ENCODE measurements at places on chromosomes 16 and 17. TPM values are rescaled to one million over a fixed set of nuclear protein-coding genes. Genes with fewer than 3 reads are reported as not detected.
A peak's percentile ranks its signal among the peaks of the same experiment; 100 is the strongest.

DNA sequence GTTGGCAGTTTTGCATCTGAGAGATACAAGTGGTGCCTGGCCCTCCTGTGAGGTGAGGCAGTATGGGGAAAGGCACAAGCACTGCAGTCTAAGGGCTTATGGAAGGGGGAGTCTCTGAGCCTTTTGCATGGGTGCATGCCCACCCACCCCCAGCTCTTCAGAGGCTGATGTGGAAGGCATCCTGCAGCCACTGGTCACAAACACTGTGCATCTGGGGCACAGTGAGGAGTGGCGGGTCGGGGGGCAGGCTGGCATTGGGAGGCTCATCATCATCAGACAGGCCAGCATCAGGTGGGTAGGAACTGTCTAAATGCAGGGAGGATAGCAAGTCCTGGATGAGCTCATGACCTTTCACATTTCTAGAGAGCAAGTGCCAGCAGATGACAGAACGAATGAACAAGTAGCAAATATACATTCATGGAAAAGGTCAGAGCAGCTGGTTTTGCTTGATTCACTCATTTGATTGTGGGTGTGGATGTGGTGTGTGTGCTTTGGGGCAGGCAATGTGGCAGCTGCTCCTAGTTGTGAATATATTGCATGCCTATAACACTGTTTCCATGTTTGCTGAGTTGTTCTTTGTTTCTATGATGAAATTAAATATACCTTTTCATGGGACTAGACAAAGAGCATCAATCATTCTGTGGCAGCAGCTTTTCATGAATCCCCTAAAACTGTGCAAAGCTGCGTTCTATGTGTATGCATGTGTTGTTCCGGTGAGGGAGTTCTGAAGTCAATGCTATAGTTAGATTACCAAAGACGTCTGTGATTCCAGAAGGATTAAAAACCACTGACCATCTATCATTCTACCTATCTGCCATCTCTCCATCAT, 29.2 kb downstream of the TRIM25 start:
- peaks cover 18% of the 10 kb centered on the region for H3K36me3 ChIP-seq
- H3K27me3 ChIP-seq, result no peaks in the 10 kb centered on the region
- H3K4me3 ChIP-seq, result no peak overlapping the region
- no peak overlapping the region for H3K27ac ChIP-seq
- peaks cover 4% of the 10 kb centered on the region for H3K4me1 ChIP-seq

DNA sequence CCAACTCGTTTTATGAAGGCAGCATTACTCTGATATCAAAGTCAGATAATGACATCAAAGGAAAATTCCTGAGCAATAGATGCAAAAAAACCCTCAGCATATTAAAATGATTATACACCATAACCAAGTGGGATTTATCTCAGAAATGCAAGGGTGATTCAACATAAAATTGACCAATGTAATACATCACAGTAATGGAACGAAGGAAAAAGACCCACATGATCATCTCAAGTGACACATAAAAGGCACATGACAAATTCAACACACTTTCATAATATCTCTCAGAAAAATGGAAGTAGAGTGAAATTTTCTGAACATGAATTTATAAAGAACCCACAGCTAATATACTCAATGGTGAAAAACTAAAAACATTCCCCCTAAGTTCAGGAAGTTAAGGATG, 118.8 kb downstream of the ITFG1 start:
- no peaks in the 10 kb centered on the region for H3K4me1 ChIP-seq
- no peak for DNase-seq
- H3K4me3 ChIP-seq, result no peak overlapping the region
- no peak overlapping the region for H3K27ac ChIP-seq

- peaks cover 72% of the 10 kb centered on the region for H3K4me1 ChIP-seq
- H3K27ac ChIP-seq, result peak overlapping the region; percentile 93
- H3K36me3 ChIP-seq, result no peaks in the 10 kb centered on the region
- H3K27me3 ChIP-seq, result no peaks in the 10 kb centered on the region
- DNase-seq, result no peak
These were observed 1.1 kb upstream of the GIT1 start for GRCh38 chr17:29590411-29591145.

DNA sequence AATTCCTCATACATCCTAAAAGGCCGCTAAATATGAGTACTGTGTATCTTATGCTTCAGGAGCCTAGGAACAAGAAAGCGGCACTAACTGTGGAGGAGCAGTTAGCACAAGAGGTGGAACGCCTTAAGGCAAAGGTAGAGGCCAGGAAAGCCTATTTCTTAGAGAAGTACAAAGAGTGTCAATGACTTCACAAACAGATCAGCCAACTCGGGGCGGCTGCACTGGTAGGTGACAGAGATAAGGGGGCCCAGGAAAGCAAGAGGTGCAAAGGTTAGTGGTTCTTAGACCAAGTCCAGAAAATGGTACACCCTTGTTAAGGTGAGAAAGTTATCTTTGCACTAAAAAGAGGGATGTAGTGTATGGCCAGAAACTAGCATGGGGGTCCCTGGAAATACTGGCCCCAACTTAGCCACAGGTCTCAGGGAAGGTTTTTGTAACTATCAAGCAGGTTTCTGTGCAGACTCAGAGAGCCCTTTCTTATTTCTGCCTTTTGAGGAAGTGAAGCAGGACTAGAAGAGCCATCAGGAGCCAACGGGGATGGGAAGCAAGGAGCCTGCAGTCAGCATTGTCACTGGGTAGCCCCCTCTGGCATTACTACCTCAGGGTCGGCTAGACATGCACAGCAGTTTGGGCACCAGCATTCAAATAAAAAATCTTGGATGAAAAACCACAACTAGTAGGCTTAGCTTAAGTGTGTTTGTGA, 24.1 kb downstream of the CALCOCO2 start:
- no peaks in the 10 kb centered on the region for H3K4me1 ChIP-seq
- H3K4me3 ChIP-seq, result no peak overlapping the region
- H3K36me3 ChIP-seq, result peaks cover 85% of the 10 kb centered on the region
- DNase-seq, result no peak
- H3K27me3 ChIP-seq, result no peaks in the 10 kb centered on the region

DNA sequence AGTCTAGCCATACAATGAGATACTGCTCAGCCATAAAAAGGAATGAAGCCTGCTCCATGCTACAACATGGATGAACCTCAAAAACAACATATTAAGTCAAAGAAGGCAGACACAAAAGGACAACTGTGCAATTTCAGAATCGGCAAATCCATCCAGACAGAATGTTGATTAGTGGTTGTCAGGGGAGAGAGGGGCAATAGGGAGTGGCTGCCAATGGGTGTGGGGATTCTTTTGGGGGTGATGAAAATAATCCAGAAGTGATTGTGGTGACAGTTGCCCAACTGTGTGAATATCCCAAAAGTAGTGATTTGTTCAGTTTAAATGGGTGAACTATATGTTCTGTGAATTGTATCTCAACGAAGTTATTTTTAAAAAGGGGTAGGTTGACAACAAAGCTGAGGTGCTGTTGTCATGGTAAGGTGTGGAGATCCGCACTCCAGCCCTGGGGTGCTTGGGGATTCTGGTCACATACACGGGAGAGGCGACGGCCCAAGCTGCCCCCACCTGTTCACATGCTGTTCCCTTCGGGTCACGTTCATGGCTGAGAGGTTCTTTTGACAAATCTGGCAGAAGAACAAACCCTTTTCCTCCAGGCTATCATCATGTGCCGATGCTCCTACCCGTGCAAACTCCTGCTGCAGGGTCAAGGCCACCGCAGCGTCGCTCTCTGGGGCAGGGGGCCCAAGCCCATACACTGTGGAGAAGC, 9.6 kb downstream of the SLX4 start:
- no peak overlapping the region for H3K4me3 ChIP-seq
- no peaks in the 10 kb centered on the region for H3K27me3 ChIP-seq
- DNase-seq, result no peak
- H3K27ac ChIP-seq, result no peak overlapping the region
- no peaks in the 10 kb centered on the region for H3K36me3 ChIP-seq

GRCh38 chr16:88881007-88881615, 14.7 kb upstream of the PABPN1L start:
- peaks cover 17% of the 10 kb centered on the region for H3K4me1 ChIP-seq
- no peaks in the 10 kb centered on the region for H3K36me3 ChIP-seq

GRCh38 chr17:74746376-74746775, 2.1 kb upstream of the NHERF1 start:
- H3K4me3 ChIP-seq, result no peak overlapping the region
- peaks cover 46% of the 10 kb centered on the region for H3K4me1 ChIP-seq
- no peak for DNase-seq
- no peak overlapping the region for H3K27ac ChIP-seq

DNA sequence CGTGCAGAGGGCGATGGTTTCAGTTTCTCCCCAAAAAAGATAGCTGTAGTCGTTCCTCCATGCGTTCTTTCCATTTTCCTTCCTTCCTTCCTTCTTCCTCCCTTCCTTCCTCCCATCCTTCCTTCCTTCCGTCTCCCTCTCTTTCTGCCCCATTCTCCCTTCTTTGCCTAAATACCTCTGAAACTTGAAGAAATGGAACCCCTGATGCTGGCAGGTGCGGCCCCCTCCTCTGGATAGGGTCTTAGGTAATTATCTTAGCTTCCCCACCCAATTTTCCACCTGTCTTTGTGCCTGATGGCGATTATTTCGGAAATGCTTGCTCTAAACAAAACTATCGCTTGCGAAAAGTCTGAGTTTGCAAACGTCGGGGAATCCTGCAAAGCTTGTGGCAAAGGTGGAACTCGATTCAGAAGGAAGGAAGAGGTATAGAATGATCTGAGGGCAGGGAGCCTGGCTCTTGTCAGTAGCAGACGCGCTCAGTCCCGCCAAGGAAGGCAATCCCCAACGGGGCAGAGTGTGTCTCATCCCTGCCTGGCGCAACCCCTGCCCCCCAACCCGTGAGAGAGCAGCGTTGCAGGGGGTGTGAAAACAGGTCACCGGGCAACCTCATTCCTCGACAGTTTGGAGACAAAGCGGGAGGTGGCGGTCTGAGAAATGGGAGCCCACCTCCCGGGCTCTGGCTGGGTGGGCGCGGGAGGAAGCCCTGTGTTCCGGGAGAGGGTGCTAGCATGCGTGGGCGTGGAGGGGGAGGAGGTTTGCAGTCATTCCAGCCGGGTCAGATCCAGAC, 2.9 kb upstream of the CBX8 start:
- DNase-seq, result no peak
- no peaks in the 10 kb centered on the region for H3K36me3 ChIP-seq
- peaks cover 49% of the 10 kb centered on the region for H3K27me3 ChIP-seq

DNA sequence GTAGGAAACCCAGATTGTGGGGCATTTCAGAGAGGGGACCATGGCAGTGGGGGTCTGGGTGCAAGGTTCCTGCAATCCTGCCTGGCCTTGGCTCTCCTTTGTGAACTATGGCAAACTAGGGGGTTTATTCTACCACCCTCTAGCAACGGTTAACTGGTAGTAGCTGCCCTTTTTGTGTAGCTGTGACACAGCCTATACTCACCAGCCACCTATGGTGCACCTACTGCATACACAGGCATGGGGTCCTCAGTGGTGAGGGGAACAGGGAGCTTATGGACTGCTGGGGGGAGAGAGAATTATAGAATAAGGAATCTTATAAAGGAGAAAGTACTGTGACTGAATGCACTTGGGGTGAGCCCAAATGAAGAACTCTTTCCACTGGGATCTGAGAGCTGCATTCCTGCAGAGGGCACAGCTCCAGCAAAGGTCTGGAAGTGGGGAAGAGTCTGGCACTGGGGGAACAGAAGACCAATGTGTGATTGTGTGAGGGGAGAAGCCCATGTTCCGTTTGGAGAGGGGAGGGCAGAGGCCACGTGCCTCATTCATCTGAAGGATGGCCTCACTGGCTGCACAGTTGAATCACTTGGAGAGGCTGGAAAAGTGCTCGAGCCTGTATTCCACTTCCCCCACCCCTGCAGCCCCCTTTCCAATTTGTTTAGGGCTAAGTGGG, 2.1 kb downstream of the MT1X start:
- no peaks in the 10 kb centered on the region for H3K36me3 ChIP-seq
- H3K27me3 ChIP-seq, result no peaks in the 10 kb centered on the region
- DNase-seq, result no peak
- peak overlapping the region; percentile 80 for H3K27ac ChIP-seq
- no peak overlapping the region for H3K4me3 ChIP-seq

DNA sequence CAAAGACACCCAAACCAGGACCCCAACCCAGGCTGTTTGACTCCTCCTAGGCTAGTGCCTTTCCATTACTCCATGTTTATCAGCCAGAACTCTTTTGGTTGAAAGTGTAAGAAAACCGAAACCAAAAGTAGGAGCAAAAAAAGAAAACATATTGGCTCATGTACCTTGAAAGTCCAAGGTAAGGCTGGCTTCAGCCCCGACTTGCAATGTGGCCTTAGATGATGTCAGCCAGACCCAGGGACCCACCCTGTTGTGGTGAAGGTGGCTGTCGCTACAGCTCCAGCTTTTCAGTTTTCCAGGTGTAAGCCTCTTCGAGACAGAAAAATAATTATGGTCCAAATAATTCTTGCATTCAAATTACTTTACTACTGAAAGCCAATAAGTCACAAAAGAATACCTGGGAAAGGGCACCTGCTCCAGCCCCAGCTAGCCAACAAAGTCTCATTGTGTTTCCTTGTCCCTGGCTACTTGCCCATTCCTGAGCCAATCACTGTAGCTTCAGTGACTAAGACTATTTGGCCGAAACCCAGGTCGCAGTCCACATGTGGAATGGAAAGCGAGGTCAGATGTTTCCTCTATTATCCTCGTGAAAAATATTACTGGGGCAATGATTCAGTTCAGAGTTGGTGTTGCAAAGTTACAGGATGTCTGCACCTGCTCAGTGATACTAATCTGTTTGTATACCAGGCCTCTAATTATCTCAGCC, 20.7 kb downstream of the DNAH9 start:
- no peak overlapping the region for H3K4me3 ChIP-seq
- no peaks in the 10 kb centered on the region for H3K27me3 ChIP-seq
- no peaks in the 10 kb centered on the region for H3K36me3 ChIP-seq
- no peak overlapping the region for H3K27ac ChIP-seq
- DNase-seq, result no peak

- no peak for DNase-seq
- no peaks in the 10 kb centered on the region for H3K36me3 ChIP-seq
- H3K4me3 ChIP-seq, result no peak overlapping the region
- no peaks in the 10 kb centered on the region for H3K4me1 ChIP-seq
These were observed 195.3 kb downstream of the CYB561 start for GRCh38 chr17:63250830-63251229.

Gene DYNLRB2
- total RNA-seq, result not detected

Gene NKIRAS2
- total RNA-seq, result 28.7 TPM

Gene VTN
- 2.7 TPM for total RNA-seq

Gene SLC22A31
- not detected for total RNA-seq

Gene MEIOB
- not detected for total RNA-seq

Gene KRT39
- not detected for total RNA-seq

Gene TVP23B
- total RNA-seq, result 21.6 TPM

Gene PLA2G15
- total RNA-seq, result 18.2 TPM

Gene PERCC1
- total RNA-seq, result not detected

Gene RND2
- total RNA-seq, result 1.5 TPM

Gene SOX8
- 0.74 TPM for total RNA-seq

Gene KRT17
- total RNA-seq, result 165 TPM
